ENCODE measurements at places on chromosomes 3 and 15. TPM values are rescaled to one million over a fixed set of nuclear protein-coding genes. Genes with fewer than 3 reads are reported as not detected.
A peak's percentile ranks its signal among the peaks of the same experiment; 100 is the strongest.

- no peak for DNase-seq
Observed at GRCh38 chr15:47135267-47135666, 582.0 kb upstream of the SEMA6D start.

Gene GMPS
- total RNA-seq: 32.0 TPM

Gene APOD
- 19.2 TPM for total RNA-seq

DNA sequence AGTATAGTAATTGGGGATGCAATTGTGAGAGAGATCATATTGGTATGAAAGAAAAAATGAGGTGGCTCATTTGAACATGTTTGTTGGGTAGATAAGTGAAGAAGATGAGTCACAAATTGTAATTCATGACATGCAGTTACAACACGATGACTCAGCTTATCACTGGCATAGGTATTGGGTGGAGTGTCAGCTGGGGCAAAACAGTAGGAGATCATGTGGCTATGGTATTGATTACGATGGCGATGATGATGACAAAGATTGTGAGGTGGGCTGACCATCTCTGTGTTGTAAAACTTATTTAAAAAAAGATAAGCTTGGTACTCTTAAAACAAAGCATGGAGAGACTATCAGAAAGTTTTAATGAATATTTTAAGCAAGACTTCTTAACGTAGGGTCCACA, 11.6 kb upstream of the DPH6 start:
- DNase-seq: no peak

GRCh38 chr3:171986176-171986575, 53.2 kb upstream of the FNDC3B start:
- DNase-seq: no peak

DNA sequence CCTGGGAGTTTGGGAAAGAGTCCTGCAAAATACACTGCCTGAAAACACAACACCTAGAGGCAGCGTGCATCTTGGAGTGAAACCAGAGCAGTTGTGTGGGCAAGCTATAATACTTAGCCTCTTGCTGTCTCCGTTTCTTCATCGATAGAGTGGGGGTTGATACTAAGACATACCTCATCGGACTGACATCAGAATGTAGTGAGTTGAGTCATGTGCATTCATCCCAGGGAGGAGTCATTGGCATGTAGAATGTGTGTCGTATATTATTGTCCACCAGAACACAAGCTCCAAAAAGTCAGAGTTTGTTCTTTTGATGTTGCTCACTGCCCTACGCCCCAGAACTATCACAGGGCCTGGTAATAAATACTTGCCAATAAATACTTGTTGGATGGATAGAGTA, 4.3 kb downstream of the SNTN start:
- DNase-seq: no peak

GRCh38 chr15:71465131-71465955, 345.0 kb upstream of the NR2E3 start:
- no peak for DNase-seq

- DNase-seq: peak; percentile 89
Observed at GRCh38 chr15:99486371-99487336, 79.1 kb upstream of the MEF2A start.

DNA sequence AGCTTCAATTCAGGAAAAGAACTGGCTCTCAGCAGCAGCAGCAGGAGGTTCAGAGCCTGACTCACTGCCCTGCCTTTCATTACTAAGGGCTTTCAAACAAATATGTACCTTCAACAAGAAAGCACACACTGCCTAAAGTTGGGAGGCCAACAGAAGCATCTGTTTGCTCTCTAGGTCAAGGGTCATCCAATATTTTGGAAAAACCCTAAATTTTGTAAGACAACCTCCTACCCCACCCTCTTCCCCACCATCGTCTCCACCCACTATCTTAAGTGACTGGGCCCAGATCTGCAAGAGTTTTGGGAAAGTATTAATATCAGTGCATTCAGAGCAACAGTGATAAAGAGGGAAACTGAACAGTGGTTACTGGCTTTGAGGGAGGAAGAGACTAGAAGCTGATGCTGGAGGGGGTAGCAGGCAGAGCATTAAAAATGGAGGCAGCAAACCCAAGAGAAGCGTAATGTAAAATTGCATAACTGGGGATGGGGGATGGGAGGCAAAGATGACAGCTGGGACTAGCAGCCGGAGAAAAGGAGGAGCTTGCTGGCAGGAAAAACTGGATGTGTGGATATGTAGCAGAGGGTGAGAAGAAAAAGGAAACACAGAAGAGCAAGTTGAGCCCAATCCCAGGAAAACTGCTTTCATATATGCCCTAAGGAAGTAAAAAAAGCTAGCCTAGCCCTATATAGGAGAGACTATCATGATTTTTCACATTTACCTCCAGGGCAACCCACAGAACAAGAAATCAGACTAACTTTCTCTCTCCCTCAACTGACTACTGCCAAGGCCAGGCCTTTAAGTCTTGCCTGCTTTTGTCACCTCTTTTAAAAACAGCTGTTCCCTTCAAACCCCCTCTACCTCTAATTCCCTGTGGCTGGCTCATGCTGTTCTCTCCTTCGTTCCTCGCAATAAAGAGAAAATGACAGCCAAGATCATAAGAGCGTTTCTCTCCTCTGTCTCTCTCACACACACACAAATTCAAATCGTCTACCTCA, 31.4 kb downstream of the NPTN start:
- DNase-seq: peak; percentile 90

DNA sequence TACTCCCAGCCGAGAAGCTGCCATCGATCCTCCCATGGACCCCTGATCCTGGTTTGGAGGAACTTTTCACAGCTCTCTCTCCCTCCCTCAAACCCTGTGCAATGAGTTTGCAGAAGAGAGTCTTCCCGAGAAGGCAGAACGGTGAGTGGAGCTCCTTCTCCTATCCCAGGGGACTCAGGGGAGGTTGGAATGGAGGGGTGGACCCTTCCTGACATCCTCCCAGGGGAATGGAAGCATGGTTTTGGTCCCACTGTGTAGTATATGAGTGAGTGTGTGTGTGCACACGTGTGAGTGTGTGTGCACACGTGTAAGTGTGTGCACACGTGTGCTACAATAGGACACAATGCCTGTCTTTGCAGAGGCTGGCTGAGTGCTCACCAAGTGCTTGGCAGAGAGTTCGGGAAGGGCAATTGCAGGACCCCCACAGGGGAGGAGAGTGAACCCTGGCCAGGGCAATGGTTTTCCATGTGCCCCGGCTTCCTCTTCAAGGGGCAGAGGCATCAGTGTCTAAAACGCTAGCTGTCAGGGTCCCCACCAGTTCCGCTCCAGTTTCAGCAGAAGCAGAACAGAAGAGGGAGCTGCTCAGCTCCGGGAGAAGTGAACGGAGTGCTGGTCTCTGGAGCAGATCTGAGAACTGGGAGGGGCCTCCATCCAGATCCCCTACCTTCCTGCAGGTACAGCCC, 13.8 kb upstream of the IL16 start:
- peak; percentile 25 for DNase-seq

Gene CLDN18
- total RNA-seq: not detected

DNA sequence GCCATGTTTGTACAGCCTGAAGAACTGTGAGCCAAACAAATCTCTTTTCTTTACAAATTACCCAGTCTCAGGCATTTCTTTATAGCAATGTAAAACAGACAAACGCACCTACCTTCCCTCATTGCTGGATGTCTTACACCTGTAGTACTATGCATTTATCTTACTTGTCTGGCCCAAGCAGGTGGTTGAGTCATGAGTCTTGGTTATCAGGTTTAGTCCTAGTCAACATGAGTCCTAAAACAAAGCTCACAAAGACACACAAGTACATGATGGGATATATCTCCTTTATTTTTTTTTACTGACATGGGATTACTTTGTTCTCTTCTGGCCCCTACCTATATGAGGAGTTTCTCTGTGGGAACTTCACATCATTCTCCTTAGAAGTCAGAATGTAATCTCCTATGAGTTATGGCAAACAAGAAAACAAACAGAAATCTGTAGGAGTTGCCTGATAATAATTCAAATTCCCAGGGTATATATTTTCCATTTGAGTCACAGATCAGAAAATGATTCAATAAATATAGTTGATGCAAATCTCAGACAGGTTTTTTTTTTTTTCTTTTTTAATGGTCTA, 33.6 kb upstream of the PLSCR2 start:
- no peak for DNase-seq

GRCh38 chr3:56115199-56115598, 353.1 kb downstream of the ERC2 start:
- no peak for DNase-seq

DNA sequence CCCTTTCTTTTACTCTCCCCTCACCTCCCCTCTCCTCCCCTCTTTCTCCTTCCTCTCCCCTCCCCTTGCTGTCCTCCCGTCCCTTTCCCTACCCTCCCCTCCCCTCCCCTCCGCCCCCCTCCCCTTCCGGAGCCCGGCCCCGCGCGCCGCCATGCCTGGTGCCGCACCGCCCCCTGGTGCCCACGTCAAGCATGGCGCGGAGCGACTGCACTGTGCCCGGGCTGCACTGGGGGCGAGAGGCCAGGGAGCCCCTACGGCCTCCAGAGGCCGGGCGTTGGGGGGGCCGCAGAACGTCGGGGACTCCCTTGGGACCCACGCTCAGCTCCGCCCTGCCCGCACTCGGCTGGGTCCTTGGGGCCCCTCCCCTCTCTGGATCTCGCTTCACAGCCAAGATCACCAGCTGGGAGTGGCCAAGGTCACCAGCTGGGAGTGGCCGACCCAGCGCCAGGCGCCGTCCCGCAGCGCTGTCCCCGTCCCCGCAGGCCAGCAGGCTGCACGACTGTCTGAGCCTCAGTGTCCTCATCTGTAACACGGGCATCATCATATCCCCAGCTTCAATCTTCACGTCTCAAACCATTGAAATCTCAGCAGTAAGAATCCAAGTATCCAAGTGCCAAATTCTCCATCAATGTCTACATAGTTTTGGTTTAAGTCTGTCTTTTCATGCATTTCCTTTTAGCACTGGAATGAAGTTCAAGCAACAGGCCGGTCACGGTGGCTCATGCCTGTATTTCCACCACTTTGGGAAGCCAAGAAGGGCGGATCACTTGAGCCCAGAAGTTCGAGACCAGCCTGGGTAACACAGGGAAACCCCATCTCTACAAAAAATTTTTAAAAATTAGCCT, 42.5 kb downstream of the TPRA1 start:
- peak; percentile 76 for DNase-seq

DNA sequence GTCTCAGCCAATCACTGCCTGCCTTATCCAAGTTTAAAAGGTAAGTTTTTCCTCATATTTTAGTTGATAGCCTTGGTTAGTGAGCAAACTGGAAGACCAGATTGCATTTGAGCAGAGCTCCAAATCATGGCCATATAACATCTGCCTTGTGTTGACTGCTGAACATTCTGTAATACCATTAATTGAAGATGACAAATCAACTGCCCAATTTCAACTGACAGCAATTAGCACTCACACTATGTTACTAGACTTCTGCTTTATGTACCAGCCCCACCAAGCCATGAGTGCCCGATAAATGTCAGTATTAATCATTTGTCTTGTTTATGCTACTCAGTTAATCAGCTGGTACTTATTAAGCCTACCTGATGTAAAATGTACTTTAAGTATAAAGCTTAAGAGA, 83.1 kb downstream of the CGGBP1 start:
- no peak for DNase-seq

Gene SOX14
- total RNA-seq: not detected

Gene GRAMD2A
- total RNA-seq: 0.98 TPM

Gene MDFIC2
- 0.31 TPM for total RNA-seq

Gene AHSG
- total RNA-seq: 0.75 TPM

Gene CASR
- not detected for total RNA-seq

Gene DNAH12
- total RNA-seq: 0.58 TPM

Gene ERICH6
- 0.09 TPM for total RNA-seq

Gene GPR27
- 1.5 TPM for total RNA-seq

- DNase-seq: no peak
Observed at GRCh38 chr3:142997330-142997729, 4.0 kb upstream of the U2SURP start.

DNA sequence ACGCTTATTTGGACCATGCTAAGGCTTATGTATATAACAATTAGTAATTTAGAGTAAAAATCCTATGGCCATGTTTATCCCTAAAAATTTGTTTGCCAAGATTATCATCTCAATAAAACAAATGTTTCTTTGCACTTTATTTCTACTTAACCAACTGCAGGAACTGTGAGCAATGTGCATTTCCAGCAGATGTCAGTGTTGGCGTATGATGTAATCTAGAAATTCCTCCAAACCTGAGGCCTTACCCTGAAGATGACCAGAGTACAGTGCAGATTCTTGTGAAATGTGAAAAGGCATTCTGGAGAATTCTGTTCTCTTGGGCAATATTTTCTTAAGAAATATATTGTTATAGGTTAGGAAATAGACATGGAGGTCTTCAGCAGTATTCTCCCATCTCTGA, 205.9 kb downstream of the MBNL1 start:
- peak; percentile 66 for DNase-seq

GRCh38 chr3:109241459-109242186, 74.7 kb downstream of the DPPA2 start:
- DNase-seq: no peak

DNA sequence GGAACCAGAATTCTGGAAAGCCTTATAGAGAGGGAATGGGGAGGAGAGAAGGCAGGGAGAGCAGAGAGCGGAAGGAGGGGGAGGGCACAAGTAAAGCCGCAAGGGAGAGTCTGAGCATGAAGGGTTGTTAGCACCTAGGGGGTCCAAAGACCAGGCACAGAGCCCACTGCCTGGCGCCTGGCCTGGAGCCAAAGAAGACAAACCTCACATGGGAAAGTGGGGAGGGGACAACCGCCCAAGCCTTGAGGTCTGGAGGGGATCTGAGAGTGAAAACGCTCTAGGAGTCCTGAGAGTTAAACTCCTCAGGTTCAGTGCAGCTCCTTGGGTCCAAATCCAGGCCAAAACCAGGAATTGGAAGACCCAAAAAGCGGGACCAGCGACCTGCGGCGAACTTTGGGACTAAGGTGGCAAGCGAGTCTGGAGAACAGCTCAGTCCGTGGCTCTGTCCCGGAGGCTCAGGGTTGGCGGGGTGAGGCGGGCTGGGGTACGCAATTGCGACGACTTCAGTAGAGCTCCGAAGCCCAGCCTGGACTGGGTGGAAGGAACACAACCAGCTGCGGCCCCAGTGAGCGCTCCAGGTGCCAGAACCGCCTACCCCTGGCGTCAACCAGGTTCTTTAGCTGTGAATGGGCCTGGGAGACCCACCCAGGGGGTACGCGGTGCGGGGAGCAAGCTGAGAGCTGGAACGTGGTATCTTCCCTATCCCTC, 807 bp upstream of the INAFM2 start:
- peak; percentile 53 for DNase-seq

- no peak for DNase-seq
Observed at GRCh38 chr3:5520237-5520636, 332.7 kb downstream of the EDEM1 start.

DNA sequence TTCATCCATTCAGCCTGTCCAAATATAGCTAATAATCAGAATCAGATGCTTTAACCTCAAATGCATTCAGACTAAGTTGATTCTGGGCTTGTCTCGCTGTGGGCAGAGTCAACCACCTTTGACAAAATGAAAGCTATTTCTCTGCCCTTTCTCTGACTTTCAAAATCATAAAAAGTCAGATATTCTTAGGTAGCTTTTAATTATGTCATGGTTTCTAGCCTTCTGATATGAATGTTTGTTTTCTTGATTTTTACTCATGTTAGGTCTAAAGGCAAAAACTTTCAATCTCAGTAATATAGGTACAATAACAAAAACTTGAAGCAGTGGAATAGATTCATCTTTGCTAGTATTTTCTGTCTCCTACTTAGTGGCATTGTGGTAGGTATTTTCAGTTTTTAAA, 25.3 kb upstream of the C15orf61 start:
- DNase-seq: no peak

GRCh38 chr3:29708884-29709283, 428.0 kb downstream of the RBMS3 start:
- peak; percentile 53 for DNase-seq

- peak; percentile 59 for DNase-seq
Observed at GRCh38 chr15:100083572-100083971, 258.2 kb downstream of the ADAMTS17 start.
